ENCODE measurements at places on chromosomes 12 and 14. TPM values are rescaled to one million over a fixed set of nuclear protein-coding genes. Genes with fewer than 3 reads are reported as not detected.
A peak's percentile ranks its signal among the peaks of the same experiment; 100 is the strongest.

DNA sequence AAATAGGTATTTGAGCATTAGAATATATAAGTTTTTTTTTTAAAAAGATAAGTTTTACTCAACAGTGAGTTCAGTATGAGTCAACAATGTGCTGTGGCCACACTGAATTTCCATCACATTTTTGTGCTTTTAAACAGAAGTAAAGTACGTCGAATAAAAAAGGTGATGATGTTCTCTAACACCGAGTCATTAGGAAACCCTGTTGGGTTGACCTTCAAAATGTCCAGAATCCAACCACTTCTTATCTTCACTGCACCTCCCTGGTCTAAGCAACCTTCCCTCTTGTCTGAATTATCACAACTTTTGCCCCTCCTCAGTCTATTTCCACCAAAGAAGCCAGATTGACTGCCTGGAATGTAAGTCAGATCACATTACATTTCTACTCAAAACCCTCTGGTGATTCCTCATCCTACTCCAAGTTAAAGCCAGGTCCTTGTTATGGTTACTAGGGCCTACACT is 43.0 kb upstream of the SYCP3 start:
- no peak for DNase-seq
- no peaks in the 10 kb centered on the region for H3K27me3 ChIP-seq
- H3K4me1 ChIP-seq, result no peaks in the 10 kb centered on the region
- no peaks in the 10 kb centered on the region for H3K36me3 ChIP-seq

The SMARCD1 gene
- 86.6 TPM for total RNA-seq

The CLEC4C gene
- total RNA-seq, result not detected

GRCh38 chr12:46660276-46660675 is 165.5 kb downstream of the SLC38A4 start:
- peak overlapping the region; percentile 83 for H3K27ac ChIP-seq
- H3K36me3 ChIP-seq, result no peaks in the 10 kb centered on the region
- no peak overlapping the region for H3K4me3 ChIP-seq
- H3K27me3 ChIP-seq, result no peaks in the 10 kb centered on the region
- peak; percentile 52 for DNase-seq
- peaks cover 56% of the 10 kb centered on the region for H3K4me1 ChIP-seq

- H3K27ac ChIP-seq, result no peak overlapping the region
- H3K4me3 ChIP-seq, result no peak overlapping the region
- H3K27me3 ChIP-seq, result peaks cover 9% of the 10 kb centered on the region
- no peaks in the 10 kb centered on the region for H3K36me3 ChIP-seq
- no peaks in the 10 kb centered on the region for H3K4me1 ChIP-seq
- DNase-seq, result no peak
Observed at GRCh38 chr12:120350576-120351350, 18.2 kb downstream of the MSI1 start.

The IQSEC3 gene
- not detected for total RNA-seq

DNA sequence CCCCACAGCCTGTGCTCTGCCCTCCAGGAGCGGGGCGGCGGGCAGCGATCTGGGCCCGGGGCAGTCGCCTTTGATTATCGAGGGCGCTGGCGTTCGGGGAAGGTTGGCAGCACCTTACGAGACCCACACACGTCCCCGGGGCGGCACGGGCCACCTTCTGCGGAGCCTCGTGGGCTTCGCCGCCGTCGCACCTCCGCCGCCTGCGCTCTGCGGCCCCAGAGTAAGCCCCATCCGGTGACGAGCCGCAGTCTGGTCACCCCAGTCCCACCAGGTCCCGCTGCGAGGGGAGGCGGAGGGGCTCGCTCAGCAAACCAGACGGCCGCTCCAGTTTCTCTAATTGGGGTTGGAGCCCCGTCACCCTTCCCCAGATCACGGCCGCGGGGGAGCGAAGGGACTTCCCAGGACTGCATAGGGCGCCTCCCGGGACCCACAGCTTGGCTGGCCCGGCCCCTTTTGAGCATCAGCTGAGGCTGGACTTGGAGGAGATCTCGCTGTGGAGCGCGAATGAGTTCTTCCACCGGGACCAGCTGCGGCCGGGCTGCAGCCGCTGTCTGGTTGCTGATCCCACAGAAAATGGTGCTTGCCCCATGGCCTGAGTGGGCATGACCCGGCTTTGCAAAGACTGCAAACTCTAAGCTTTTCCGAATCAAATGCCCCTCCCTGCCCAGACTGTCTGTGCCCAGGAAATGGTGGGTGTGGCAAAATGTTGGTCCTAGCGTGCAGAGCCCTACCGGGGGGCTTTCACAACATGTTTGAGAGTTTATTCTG is 560 bp downstream of the LGALS3 start:
- H3K4me1 ChIP-seq, result peaks cover 3% of the 10 kb centered on the region
- peak overlapping the region; percentile 3 for H3K27ac ChIP-seq
- no peaks in the 10 kb centered on the region for H3K36me3 ChIP-seq
- no peaks in the 10 kb centered on the region for H3K27me3 ChIP-seq

DNA sequence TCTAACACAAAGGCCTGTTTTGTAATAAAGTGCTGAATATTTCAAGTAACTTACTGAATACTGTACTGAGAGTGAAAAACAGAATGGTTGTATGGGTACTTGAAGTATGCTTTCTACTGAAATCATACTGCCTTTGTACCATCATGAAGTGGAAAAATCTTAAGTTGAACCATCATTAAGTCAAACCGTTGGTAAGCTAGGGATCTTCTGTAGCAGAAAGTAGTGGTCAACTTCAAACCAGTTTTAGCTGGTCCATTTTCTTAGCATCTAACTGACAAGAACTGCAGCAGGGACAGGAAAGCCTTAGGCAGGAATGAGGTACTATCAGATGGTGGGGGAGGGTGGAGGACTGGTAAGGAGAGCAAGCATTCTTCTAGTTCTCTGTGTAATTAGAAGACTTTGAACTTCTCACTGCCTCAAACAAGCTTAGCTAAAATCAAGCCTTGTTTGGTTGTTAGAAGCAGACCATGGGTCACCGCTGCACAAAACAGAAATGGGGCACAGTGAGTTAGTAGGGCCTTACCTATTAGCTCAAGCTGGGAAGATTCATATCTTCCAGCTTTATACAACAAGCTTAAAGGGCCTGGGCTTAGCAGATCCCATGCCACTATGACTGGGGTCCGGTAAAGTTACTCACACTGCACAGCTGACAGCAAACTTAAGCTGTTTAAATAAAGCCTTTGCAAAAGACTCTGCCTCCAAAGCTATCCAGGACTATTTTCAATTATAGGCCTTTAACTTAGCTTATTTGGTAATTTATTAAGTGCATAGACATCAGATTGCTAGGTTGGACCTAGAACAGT is 73.8 kb downstream of the ACADS start:
- no peak overlapping the region for H3K4me3 ChIP-seq
- no peak for DNase-seq
- H3K4me1 ChIP-seq, result peaks cover 16% of the 10 kb centered on the region
- no peaks in the 10 kb centered on the region for H3K36me3 ChIP-seq

The MUCL1 gene
- total RNA-seq, result not detected

GRCh38 chr12:15729097-15729496 is 60.1 kb downstream of the EPS8 start:
- DNase-seq, result no peak
- peaks cover 9% of the 10 kb centered on the region for H3K4me1 ChIP-seq
- H3K27me3 ChIP-seq, result no peaks in the 10 kb centered on the region
- no peaks in the 10 kb centered on the region for H3K36me3 ChIP-seq
- H3K27ac ChIP-seq, result no peak overlapping the region

GRCh38 chr14:103139132-103140025 is 16.1 kb downstream of the TNFAIP2 start:
- no peak overlapping the region for H3K27ac ChIP-seq
- peaks cover 24% of the 10 kb centered on the region for H3K27me3 ChIP-seq
- no peak for DNase-seq

Data from endothelial cell of umbilical vein (primary cell).